ENCODE measurements at places on chromosomes 7 and 10. TPM values are rescaled to one million over a fixed set of nuclear protein-coding genes. Genes with fewer than 3 reads are reported as not detected.

Gene ITGB8
- 1.3 TPM for total RNA-seq

Gene RADIL
- total RNA-seq, result 2.9 TPM

Gene PCLO
- total RNA-seq, result 0.88 TPM

Gene GAD2
- not detected for total RNA-seq

Gene HKDC1
- total RNA-seq, result 11.6 TPM

Gene PAPOLB
- total RNA-seq, result not detected

Gene GHRHR
- total RNA-seq, result not detected

Gene NPFFR1
- not detected for total RNA-seq
